ENCODE measurements at places on chromosomes 12 and 14.

GRCh38 chr12:34591966-34592365, 569.7 kb downstream of the ALG10 start:
- DNase-seq: no peak

DNA sequence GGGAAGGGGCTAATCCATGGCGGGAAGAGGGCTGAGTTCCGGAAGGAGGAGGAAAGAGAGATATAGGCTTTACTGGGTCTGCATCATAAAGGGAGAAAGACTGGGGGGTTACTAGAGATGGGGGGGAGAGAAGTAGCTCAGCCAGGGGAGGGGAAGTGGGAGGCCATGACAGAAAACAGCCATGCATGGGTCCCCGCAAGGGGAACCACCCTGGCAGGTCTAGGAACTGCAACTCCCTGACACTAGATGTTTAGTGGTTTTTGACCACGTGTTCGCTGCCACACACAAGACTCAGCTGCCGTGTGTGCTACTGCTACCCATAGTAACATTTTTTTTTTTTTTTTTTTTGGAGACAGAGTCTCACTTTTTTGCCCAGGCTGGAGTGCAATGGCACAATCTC, 145.0 kb downstream of the RIMBP2 start:
- DNase-seq: no peak

GRCh38 chr12:57452181-57452936, 2.7 kb upstream of the INHBE start:
- no peak for DNase-seq

- DNase-seq: peak; percentile 83
Observed at GRCh38 chr12:54360717-54361456, 3.4 kb downstream of the GPR84 start.

DNA sequence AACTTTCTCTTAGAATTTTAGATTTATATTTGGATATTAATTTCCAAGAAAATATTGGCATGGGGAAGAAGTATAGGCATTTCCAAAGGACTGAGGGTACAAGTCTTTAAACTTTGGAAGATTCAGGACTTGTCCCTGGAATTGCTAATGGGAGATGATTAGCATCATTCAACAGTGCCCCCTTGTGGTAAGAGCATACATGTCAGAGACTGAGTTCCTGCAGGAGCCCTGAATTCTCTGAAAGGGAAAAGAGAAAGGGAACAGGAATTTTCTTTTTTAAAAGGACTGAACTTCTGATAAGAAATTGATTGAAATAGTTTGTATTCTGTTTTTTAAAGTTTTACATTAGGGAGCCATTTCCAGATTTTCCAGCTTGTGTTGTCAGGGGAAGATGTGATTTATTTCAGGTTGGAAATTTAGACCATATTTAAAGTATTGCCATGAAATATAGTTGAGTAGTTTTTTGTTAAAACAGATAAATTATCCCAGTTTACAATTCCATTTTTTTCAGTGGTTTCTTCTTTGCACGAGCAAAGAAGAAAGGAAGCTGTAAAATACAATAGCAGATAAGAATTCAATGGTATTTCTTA, 44.0 kb upstream of the REP15 start:
- DNase-seq: peak; percentile 51

DNA sequence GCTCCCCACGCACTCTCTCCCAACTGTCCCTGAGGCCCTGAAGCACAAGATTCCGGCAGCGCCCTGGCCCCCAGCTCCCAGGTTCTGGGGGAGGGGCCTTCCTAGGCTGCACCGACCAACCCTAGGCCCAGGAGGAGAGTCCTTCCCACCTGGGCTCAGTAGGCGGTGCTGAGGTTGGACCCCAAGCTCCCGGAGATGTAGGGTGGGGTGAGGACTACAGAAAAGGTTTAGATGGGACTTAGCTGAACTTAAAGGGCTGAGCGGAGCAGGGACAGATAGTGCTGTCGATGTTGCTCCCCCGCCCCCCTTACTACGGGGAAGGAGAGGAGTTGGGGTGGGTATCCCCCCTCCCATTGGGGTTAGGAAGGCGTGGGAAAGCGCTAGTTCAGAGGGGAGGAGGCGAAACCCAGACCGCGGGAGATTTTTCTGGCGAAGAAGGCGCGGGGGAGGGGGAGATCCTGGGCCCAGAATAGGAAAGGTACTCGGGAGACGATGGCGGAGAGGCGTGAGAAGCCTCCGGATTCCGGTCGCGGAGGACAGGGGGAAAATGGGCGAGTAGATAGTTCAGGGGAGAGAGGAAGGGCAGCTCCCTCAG, 4.2 kb upstream of the BAZ2A start:
- peak; percentile 65 for DNase-seq

DNA sequence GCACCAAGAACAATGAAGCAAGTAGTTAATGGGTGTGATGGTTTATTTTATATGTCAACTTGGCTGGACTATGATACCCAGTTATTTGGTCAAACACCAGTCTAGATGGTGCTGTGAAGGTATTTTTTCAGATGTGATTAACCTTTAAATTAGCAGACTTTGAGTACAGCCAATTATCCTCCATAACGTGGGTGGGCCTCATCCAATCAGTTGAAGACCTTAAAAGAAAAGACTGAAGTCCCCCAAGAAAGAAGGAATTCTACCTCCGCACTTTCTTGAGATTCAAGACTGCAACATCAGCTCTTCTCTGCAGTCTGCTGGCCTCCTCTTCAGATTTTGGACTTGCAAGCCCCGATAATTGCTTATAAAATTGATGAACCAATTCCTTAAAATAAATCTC, 47.5 kb downstream of the CD163L1 start:
- no peak for DNase-seq

DNA sequence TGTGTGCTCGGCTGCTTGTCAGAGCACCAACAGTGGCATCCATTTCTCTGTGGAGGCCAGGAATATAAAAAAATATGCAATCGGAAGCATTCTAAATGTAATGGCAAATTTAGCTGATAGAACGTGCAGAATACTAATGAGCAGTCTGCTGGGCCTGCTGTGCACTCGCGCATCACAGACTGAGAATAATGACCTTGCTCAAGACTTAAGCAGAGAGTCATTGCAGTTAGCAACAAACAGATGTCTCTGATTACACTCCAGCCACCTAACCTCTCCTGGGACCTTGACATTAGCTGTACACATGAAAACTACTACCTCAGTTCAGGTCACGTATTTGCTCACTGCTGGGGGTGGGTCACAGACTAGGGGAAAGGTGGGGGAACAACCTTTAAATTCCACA, 269.2 kb upstream of the DAAM1 start:
- no peak for DNase-seq

- no peak for DNase-seq
Observed at GRCh38 chr14:93765155-93765554, 23.1 kb downstream of the PRIMA1 start.

DNA sequence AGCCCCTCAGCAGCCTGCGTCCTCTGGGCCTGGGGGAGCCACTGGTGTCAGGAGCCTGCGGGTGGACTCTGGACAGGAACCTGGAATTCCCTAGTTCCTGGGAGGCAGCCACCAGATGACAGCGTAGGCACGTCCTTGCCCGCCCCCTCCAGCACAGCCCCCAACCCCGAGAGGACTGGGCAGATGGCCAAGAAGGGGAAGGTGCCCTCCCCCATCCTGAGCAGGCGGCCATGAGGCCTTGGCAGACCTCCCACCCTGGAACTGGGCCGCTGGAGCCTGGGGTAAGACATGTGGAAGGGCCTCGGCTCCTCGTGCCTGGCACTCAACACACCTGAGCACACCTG, 60.4 kb upstream of the FBRSL1 start:
- no peak for DNase-seq

- no peak for DNase-seq
Observed at GRCh38 chr12:49779581-49779980, 38.2 kb downstream of the TMBIM6 start.

DNA sequence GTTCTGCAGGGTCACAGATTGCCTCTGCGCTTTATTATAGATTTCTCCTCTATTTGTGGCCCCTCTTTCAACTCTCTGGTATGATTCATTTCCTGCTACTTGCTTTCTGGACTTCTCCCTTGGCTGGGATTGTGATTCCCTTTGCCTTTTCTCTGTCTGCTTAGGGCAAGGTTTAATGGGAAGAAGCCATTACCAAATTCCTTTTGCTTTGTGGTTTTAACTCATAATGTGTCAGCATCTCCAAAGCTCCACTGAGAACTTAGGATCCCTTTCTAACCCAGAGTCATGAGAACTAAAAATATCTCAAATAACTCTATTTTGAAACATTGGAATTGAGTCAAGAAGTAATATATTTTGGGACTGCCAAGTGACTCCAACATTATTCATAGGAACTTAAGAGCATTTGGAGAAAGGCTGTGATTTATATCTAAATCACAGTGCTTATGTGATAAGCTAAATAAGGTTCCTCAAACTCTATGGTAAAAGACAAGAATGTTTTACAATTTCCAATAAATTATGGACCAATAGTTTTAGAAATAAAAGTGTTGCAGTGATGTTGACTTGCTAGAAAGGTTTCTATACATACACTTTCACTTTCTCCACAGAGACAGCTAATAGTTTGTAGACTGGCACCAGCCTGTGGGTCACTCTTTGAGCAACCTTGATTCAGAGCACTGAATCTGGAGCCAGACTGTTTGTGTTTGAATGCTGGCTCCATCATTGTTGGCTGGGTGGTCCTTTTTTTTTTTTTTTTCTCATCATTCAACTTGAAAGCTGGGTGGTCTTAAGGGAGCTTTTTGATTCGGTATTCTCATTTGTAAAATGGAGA, 93.9 kb downstream of the DACT1 start:
- no peak for DNase-seq

DNA sequence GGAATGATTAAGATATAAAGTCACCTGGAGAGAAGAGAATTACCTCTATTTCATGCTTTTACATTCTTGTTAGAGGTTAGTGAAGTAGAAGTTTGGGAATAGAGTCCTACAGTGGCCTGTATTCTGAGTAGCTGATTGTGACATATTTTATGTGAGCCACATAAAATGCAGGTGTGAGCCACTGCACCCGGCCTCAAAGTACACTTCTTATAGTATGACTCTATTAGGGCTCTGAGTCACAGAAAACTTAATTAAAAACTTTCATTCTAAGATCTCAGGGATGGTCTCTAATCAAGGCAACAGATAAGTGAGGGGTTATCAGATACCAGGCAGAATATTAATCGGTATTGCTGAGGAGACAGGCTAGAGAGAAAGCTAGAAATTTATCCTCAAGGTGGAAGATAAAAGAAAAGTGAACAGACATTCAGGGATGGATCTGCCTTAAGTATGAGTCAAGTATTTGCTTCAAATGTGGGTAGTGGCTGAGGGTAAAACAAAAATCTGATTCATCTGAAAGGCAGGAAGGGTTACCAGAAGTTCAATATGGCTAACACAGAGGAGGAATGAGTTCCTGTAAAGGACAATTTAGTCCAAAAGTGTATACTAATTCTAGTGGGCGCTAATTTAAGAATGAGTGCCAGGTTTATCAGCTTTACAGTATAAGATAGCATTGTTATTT, 5.5 kb upstream of the G2E3 start:
- no peak for DNase-seq

DNA sequence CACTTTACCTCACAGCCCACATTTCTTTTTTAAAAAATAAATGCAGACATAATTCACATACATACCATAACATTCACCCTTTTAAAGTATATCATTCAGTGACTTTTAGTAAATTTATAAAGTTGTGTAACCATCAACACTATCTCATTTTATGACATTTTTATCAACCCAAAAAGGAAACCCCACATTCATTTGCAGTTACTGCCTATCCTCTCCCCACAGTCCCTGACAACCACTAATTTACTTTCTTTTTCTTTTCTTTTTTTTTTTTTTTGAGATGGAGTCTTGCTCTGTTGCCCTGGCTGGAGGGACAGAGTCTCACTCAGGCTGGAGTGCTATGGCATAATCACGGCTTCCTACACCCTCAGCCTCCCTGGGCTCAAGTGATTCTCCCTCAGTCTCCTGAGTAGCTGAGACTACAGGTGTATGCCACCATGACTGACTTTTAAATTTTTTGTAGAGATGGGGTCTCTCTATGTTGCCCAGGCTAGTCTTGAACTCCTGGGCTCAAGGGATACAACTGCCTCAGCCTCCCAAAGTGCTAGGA, 1.5 kb upstream of the EP400 start:
- no peak for DNase-seq

DNA sequence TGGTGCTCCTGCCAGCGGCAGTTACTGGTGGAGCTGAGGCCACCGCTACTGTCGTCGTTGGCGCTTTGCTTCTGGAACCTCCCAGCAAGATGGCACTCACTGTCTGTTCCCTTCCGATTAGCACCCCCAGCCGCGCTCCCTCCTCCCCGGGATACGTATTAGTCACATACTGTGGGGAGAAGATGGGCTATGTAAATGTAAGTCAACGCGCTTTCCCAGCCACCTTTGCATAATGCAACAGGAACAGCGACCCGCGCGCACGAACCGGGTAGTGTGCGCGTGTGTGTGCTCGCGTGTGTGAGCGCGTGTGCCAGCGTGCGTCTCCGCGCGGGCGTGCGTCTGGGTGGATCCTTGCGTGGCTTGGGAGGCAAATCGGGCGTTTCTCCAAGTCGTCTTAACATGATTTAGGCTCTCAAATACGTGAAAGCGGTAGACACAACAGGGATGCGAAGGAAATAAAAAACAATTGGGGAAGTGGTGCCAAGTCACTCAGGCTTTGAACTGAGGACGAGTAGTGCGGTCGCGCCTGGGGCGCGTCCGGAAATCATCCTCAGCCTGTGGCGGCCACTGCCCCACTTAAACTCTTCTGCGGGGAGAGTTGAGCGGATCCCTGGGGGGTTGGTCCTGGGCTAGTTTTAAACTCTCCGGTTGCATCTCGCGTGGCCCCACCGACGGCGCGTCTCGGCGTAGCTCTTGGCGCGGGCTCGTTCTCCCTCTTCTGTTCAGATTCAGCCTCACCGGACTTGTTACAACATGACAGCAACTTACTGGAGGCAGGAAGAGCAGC, 1.8 kb downstream of the FLRT2 start:
- no peak for DNase-seq

- no peak for DNase-seq
Observed at GRCh38 chr14:105742531-105742848, 216.1 kb downstream of the TMEM121 start.

DNA sequence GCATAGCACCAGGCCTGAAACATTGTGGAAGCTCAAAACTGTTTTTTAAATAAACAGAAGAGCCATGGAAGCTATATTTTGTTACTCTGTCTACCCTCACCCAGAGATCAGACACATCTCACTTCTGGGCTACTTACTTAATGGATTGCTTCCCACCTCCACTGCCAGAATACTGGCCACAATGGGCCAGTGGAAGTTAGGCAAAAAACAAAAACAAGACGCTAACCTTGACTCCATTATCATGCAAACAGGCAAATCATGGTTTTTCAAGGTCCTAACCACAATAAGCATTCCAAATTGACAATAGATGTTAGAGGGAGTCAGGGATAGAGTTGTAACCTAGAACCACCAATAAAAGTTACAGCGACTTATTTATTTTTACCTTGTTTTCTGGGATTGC, 52.7 kb upstream of the PTCSC3 start:
- DNase-seq: no peak

DNA sequence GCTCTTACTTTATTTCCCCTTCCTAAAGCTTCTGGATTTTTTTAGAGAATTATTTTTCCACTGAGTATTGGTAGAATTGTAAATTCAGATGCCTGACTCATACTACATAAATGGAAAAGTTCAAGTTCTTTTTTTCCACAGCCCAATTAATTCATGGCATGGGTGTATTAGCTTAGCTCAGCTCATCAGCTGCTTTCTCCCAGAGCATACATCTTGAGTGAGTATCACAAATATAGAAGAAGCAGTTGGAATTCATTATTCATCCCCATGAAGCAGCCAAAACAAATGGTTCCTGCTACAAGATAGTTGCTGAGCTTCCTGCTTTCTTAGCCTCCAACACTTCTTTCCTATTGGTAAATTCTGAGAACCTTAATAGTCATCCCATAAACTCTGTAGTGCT, 105.1 kb downstream of the C12orf50 start:
- no peak for DNase-seq
